Stimulated activated CD4-positive, alpha-beta T cell treated with anti-CD3 and anti-CD28 coated beads, Interleukin-4, amount 100 ng/mL, for 1 hour (primary cell): ENCODE measurements at places on chromosomes 5 and 9.

DNA sequence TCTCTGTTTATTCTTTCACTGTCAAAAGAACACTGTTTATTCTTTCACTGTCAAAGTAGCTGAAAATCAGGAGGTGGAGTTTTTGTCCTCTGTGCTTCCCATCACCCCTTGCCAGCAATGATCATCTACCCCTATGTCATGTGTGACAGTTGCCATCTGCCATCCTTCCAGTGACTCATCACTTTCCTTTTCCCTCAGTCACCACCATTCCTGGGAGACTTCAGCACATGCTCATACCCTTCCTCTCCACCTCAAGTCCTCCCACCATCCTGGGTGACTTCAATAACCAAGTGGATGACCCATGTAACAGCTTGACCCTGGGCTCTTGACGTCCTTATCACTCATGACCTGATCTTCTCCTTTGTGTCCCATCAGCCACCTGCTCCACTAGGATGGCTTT, 43.3 kb upstream of the RASEF start:
- no peak for DNase-seq

DNA sequence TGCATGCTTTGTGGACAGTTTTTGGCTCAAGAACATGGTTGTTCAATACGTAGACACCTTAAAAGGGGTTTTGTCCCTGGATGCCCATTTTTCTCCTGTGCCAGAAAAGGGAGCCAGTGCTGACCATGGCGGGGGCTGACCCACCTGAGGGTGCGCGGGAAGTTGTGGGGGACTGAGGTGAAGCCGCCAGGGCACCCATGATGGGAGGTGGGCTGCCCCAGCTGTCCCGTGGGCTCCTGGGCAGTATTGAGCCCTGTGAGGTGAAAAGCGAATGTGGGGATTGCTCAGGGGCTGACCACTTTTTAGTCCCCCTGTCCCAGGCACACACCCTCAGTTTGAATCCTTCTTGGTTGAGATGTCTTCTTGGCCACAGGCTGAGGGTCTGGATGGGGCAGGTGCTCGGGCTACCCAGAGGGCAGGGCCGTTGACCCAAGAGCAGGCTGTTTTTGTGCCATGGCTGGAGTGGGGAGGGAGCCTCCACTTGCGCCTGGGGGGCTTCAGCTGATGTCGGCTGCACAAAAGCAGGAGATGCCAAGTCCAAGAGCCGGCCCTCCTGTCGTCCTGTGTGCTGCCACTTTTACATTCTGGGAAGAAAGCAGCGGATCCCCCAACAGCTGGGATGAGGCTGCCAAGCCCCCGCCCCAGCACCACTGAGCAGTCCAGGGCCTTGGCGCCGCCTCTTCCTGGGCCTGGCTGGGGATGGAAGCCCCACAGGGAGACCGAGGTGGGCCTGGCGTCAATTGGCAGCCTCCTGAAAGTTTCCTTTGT, 120.1 kb downstream of the WNK2 start:
- no peak for DNase-seq

DNA sequence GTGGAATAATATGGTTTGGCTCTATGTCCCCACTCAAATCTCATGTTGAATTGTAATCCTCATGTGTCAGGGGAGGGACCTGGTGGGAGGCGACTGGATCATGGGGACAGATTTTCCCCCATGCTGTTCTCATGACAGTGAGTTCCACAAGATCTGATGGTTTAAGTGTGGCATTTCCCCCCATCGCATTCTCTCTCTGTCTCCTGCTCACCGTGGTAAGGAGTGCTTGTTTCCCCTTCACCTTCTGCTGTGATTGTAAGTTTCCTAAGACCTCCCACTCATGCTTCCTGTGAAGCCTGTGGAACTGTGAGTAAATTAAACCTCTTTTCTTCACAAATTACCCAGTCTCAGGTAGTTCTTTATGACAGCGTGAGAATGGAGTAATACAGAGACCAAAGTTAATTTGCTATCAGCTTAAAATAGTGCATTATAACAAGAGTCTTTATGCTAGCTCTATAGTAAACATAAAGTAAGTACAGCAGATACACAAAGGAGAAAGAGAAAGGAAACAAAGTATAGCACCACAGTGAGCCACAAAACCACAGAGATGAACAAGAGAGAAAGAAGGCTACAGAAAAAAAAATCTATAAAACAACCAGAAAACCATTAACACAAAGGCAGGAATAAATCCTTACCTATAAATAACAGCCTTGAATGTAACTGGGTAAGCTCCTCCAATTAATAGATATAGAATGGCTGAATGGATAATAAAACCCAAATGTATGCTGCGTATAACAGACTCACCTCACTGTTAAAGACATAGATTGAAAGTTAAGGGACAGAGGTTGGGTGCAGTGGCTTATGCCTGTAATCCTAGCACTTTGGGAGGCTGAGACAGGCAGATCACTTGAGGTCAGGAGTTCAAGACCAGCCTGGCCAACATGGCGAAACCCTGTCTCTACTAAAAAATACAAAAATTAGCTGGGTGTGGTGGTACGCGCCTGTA, 39.7 kb downstream of the RAPGEF6 start:
- no peak for DNase-seq

DNA sequence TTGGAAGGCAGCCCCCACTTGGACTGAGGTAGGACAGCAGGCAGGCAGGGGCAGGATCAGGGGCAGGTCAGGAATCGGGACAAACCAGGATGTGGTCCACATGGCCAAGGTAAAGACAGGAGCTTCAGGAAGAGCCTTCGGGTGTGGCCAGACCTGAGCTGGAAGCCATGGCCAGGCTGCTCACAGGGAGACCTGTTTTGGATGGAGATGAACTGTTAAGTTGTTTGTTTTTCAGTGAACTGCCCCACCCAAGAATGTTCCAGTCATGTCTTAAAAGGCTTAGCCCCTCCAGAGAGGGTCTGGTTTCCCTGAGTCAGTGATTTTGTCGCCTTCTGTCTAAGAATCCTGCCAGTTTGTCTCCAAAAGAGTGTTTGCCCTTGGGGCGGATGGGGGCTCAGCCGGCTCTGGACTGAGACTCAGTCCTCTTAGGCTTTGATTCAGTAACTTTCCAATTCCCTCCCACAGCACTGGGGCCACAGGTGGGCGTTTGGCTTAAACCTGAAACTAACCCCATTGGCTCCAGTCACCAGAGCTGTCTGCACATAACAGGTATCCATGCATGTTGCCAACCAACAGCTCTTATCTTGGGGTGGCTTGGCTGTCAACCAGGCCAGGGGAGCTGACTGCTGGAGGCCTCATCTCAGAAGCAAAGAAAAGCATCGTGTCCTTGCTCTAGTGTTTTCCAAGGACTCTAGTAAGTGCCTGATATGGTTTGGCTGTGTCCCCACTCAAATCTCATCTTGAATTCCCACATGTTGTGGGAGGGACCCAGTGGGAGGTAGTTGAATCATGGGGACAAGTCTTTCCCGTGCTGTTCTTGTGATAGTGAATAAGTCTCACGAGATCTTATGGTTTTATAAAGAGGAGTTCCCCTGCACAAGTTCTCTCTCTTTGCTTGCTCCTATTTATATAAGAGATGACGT, 11.3 kb upstream of the ANKH start:
- DNase-seq: no peak

DNA sequence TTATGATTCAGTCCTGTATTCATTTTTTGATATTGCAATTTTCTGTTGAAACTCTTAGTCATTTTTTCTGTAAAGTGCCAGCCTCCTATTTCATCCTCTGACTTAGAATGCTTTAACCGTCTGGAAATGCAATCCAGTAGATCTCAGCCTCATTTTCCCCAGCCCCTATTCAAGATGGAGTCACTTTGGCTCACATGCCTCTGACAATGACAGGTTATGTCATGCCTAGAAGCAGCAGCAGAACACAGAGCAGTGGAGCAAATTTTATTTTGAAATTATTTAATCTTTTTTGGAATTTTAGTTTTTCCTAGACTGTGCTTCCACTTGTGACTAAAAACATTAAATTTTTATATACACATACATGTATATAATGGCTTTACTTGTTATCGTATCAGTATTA, 1053.2 kb downstream of the TAF11L14 start:
- no peak for DNase-seq

DNA sequence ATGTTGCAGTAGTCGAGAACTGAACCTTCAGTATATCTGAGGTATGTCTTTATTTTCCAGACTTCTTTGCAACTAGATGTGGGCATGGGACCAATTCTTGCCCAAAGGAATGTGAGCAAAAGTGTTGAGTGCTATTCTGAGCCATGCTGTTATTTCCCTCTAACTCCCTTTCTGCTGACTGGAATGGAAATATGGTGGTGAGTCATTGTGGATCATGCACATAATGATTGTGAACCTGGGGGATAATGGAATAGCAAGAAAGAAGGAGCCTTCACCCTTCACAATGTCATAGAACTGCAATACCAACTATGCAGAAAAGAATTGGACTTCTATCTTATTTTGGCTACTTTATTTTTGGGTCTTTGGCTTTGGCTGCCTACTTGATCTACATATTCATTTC, 10.3 kb upstream of the DOCK2 start:
- no peak for DNase-seq

GRCh38 chr9:118643118-118643517, 726.1 kb downstream of the BRINP1 start:
- no peak for DNase-seq

GRCh38 chr5:116272281-116272941, 187.6 kb downstream of the COMMD10 start:
- no peak for DNase-seq

DNA sequence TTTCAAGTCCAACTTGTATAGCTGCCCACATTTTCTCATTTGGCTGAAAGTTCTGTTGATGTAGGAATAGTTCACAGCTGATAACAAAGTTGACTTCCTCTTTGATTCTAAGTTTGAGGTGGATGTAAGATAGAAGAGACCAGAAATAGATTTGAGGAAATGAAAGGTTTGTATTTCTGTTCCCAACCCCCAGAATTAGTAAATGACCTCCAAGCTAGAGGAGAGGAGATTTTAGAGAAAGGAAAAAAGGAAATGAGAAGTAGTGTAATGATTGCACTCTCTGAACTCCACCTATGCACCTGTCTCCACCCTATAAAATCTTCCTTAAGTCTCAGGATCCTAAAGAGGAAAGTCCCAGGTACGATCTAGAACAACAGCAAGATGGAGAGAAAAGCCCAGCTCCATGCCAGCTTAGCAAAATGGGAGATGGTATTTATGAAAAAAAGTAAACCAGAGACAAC, 130.4 kb upstream of the POC5 start:
- no peak for DNase-seq

GRCh38 chr9:21477466-21477865, 4.6 kb downstream of the IFNE start:
- DNase-seq: no peak

- no peak for DNase-seq
Measured at GRCh38 chr9:11269036-11269435, 656.2 kb upstream of the PTPRD start.

DNA sequence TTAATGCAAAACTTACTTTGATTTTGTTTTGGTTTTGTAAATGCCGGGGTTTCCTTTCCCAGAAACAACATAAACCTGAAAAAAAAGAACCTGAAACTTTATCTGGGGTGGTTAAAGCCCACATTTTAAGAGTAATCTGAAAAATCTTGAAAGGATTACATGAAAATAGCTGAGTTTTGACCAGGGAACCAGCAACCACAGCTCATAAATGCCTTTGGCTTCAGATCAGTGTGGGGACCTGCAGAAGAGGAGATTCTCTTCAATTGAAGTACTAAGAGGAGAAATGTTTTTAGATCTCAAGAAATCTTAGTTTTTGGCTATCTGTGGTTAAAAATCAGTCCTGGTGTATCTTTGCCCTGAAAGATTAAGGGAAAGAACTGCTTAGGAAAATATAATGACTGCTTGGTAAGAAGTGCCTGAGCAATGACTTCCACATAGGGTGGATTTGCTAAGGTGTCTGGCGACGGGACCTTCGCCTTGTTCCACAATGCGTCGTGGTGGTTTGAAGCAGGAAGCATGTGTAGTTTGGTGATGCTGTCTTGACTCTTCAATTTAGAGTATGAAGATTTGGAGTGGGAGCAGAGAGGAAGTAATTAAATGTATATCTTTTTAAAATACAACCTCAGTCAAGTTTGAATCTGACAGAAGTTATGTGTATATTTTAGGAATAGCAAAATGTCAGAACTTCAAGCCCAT, 186.5 kb downstream of the MAN2A1 start:
- DNase-seq: no peak

DNA sequence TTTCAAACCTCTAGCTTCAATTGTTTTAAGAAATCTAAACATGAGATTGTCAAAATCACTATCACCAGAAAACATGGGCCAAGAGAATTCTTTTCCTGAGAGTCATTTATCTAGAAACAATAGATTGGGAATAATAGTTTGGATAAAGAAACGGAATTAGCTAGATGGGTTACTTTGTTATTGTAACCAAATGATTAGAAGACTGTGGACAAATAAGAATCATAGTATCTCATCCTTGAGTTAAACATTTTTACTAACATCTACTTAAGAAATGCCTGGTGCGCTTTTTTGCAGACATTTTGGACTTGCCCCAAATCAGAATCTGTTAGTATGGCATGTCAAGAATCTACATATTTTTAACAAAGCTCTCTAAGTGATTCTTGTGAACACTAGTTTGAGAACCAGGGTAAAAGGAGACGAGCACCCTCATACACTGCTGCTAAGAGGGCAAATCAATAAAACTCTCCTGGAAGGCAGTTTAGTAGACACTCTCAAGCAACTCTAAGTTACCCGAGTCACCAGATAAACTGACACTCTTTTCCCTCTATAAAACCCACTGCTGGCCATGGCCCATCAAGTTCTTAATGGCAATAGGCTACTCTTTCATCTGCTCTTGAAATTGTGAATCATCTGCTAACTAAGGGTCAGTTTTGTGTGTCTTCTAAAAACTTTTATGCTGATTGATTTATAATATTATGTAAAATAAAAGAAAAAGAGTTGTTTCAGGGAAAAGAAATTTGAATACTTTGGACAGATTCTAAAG, 39.1 kb downstream of the TPD52L3 start:
- no peak for DNase-seq

GRCh38 chr5:149489605-149490037, 61.6 kb downstream of the CSNK1A1 start:
- DNase-seq: no peak
